Stimulated activated CD4-positive, alpha-beta T cell treated with anti-CD3 and anti-CD28 coated beads, Interleukin-15, amount 100 ng/mL, for 1 hour (primary cell): ENCODE measurements at places on chromosomes 2 and 18.

- DNase-seq = no peak
Observed at GRCh38 chr18:66638856-66639629, 35.2 kb upstream of the CDH19 start.

DNA sequence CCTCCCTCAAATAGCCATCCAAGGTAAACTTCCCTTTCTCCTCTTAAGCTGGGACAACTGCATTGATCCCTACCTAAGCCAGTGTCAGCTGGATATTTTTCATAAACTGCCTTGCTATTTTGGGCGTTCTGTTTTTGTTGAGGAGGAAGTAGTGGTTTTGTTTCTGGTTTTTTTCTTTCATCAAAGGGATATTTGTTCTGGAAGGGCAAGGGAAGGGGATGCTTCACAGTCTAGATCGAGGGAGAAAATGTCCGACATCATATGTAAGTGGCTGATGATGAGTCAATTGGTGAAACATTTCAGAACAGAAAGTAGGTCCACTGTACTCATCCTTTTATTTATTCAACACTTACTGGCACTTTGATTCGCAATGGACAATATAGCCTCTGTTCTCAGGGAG, 31.0 kb downstream of the TANC1 start:
- DNase-seq = no peak

GRCh38 chr2:31522786-31523185, 58.0 kb downstream of the SRD5A2 start:
- no peak for DNase-seq

- no peak for DNase-seq
Observed at GRCh38 chr2:237283131-237283928, 130.6 kb downstream of the COL6A3 start.

GRCh38 chr2:20057268-20057667, 5.8 kb upstream of the LAPTM4A start:
- no peak for DNase-seq

GRCh38 chr2:197198890-197199289, 111.7 kb downstream of the ANKRD44 start:
- peak; percentile 73 for DNase-seq

DNA sequence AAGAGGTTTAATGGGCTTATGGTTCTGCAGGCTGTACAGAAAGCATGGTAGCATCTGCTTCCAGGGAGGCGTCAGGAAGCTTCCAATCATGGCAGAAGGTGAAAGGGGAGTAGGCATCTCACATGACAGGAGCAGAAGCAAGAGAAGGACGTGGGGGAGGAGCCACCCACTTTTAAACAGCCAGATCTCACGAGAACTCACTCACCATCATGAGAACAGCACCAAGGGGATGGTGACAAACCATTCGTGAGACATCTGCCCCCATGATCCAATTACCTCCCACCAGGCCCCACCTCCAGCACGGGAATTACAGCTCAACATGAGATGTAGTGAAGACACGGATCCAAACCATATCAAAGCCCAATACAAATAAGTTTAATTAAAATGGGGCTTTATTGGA, 113.8 kb downstream of the ATL2 start:
- DNase-seq = no peak

DNA sequence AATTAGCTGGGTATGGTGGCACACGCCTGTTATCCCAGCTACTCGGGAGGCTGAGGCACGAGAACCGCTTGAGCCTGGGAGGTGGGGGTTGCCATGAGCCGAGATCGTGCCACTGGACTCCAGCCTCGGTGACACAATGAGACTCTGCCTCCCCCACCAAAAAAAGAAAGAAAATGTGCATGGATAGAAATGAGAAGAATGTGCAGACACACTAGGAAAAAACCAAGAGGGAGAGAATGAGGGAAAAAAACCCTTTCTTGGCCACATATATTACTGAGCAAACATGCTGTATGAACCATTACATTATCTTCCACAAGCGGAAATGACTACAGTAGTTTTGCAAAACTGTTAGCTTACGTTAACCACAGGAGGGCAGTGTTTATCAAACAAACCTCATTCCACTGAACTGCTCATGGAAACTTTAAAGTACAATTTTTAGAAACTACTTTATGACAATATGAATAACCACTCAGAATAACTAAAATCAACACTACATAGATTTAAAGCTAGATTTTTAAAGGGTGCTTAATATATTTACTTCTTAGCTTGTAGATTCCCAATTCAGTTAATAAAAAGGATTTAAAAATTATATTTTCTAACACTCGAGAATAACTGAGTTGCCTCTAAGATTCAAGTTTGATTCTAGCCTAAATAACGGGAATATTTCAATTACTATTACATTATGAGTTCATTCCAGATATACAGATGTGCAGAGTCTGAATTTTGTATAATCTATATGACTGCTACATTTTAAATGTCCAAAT, 26.4 kb downstream of the ASXL2 start:
- no peak for DNase-seq

- no peak for DNase-seq
Observed at GRCh38 chr2:150567771-150568301, 80.4 kb upstream of the RND3 start.

- DNase-seq = no peak
Observed at GRCh38 chr18:33560686-33561370, 17.2 kb upstream of the ASXL3 start.

DNA sequence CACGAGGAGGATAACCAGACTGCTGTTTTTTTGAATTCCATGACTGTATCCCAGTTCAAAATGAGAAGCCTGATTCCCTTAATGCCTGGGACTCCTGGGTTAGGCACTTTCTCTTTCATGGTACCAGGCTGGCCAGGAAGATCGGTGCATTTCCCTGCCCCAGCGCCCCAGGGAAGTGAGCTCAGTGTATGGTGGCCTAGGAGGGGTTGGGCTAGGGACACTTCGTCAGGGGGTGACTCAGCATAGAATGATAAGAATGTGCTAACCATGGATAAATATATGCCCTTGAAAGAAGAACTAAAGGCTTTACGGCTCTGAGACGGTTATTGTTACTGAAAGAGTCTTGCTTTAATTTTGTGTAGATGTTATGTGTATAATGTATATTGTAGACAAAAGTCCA, 27.5 kb upstream of the FAM237A start:
- no peak for DNase-seq

DNA sequence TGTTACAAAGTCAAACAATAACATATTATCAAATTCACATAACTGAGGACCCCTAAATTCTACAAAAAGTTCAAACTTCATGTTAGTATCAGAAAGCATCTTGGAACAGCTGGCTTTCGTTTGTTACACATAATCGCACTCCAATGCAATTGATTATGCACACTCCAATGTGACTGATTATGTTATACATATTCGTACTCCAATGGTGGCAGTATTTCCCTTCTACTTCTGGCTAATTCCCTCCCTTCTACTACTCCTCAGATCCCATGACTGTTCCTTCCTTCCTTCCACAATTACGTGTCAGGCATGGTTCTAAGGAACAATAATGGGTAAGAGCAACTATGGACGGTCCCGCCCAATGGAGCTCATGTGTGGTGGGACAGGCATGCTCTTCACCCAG, 137.1 kb upstream of the CCDC150 start:
- DNase-seq = no peak

DNA sequence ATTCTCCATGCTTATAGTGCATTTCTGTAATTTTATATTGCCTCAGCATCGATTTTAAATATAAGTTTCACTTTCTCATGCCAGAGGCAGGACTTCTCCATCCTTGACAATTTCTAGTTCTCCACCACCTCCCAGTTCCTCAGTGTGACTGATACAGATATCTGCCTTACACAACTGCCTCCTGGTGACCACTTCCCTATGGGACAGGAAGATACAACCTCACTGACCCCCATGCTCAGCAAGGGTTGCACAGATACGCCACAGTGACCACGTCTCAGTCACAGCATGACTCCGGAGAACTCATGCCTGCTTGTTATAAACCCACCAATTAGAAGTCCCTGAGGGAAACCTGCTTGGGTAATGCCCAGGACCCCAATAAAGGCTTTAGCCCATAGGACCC, 284.0 kb upstream of the MC4R start:
- no peak for DNase-seq

DNA sequence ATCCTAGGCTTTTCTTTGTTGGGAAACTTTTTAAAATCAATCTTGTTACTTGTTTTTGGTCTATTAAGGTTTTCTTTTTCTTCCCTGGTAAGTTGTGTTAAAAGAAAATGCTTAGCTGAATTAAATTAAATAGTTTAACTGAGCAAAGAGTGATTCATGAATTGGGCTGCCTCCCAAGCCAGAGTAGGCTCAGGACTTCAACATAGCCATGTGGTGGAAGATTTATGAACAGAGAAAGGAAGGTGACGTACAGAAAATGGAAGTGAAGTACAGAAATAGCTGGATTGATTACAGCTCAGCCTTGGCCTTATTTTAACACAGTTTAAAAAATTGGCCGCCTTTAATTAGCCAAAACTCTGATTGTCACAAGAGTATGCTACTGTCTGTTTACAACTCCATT, 27.9 kb upstream of the GALNT5 start:
- no peak for DNase-seq

- DNase-seq = no peak
Observed at GRCh38 chr2:126444512-126444911, 211.4 kb upstream of the GYPC start.

DNA sequence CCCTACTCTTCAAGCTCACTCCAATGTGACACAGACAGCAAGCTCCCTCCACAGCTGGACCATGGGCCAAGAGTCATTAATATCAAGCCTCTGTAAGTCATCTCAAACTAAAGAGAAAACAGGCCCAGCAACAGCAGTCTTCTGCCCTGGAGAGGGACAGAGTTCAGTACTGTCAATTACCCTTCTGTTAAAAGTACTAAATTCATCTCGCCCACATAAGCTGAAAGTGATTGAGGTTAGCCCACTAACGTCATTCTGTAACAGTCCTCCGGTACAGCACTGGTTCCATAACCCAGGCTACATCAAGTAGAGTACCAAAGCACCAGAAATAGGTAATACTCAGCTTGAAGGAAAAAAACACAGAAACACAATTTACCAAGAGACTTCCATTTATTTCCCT, 25.9 kb downstream of the THADA start:
- DNase-seq = no peak

GRCh38 chr18:76080430-76080829, 414.6 kb downstream of the ZNF516 start:
- DNase-seq = no peak

- no peak for DNase-seq
Observed at GRCh38 chr2:128654408-128654807, 335.7 kb upstream of the HS6ST1 start.

- DNase-seq = no peak
Observed at GRCh38 chr2:162184359-162184758, 32.3 kb upstream of the GCG start.

DNA sequence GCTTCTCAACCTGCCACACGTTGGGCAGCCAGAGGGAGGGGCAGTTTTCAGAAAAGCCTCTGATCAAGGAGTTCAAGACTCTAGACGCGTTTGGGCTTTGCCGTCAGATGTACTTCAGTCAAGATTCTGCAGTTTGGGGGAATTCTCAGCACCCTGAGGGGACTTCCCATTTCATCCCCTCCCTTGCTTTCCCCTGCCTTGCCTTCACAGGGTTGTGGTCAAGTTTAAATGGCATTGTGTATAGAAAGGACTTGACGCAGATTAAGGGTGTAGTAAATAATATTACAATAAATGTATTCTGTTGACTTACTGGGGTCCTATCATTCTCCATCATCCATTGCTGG, 198.3 kb upstream of the NABP1 start:
- DNase-seq = no peak

DNA sequence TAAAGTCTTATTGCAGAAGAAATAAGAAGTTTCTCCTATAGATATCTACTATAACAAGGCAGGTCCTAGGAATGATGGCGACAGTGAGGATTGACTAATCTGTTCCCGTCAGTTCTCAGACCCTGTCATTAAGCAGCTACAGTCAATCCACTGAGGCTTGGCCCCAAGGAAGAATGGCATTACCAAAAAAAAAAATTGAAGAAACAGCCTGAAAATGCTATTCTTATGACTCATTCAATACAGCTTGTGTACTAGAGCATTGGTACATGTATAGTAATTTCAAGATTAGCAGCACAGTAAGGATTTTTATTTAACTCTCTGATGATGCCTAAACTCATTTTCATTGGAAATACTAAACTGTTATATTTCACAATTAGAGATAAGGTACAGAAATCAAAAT, 1096.1 kb upstream of the NXPH2 start:
- DNase-seq = no peak

- DNase-seq = no peak
Observed at GRCh38 chr2:19847486-19847885, 54.3 kb downstream of the TTC32 start.

- no peak for DNase-seq
Observed at GRCh38 chr2:50875561-50875960, 156.4 kb downstream of the NRXN1 start.

DNA sequence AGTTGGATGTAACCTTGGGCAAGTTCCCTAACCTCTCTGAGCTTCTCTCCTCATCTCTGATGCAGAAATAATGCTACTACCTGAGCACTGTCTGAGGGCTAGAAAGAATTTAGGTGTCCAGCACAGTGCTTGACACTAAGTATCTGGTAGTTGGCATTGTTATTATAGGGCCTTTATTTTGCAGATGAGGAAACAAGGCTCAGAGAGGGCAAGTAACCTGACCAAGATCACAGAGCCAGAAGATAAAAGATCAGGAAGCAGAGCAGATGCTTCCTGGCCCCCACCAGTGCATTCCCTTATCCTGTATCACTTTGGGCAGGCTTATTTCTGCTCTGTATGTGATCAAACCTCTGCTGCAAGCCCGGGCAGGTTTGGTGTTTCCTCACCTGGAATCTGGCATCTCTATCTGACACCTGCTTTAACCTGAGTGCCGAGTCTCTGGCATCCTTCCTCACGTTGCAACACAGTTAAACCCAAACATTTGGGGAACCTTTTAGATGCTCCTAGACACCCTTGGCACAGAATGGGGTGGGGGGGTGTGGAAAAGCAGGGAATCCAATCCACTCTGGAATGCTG, 69.9 kb downstream of the PLB1 start:
- DNase-seq = no peak

- DNase-seq = no peak
Observed at GRCh38 chr2:86372133-86372532, 34.7 kb upstream of the REEP1 start.

GRCh38 chr18:59624369-59624765, 72.9 kb downstream of the CCBE1 start:
- no peak for DNase-seq

- no peak for DNase-seq
Observed at GRCh38 chr2:216517447-216518225, 19.0 kb downstream of the RPL37A start.

DNA sequence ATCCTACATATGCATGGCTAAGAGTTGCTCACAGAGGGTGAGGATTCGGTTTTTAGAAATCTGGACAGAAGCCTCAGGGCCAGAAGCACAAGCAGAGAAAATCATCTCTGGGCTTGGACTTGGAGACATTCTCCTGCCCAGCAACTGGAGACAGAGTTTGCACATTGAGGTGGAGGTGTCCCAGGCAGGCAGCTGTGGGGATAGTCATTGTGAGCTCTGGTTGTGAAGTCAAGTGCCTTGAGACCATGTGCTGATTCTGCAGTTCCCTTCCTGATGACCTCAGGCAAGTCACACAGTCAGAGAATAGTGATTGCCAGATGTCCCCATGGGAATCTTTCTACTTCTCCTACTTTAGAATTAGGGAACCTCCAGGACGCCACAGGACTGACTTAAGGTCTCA, 108.4 kb upstream of the LDAH start:
- DNase-seq = no peak
